ENCODE measurements at places on chromosomes 6 and 20. TPM values are rescaled to one million over a fixed set of nuclear protein-coding genes. Genes with fewer than 3 reads are reported as not detected.

DNA sequence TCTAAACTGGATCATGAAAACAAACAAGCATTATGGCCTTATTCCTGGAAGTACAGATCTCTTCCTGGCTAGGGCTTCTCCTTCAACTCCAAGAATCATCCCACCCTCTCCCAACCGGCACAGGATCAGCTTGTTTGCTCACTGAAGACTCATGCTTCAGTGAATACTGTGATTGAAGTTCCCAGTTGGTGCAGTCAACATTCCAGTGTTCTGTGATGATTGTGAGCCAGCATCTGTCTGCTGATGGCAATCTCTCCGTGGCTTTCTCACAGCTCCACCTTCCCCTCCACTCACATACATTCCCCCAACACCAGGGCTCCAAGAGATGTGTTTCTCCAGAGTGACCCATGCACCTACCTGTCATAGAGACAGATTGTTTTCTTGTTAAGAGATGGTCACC, 421.3 kb upstream of the BTBD3 start:
- peak; percentile 79 for DNase-seq

- DNase-seq, result no peak
These were observed 6.5 kb downstream of the PXDC1 start for GRCh38 chr6:3744901-3745470.

- DNase-seq, result no peak
These were observed 69.7 kb downstream of the PSMB1 start for GRCh38 chr6:170483413-170483812.

- peak; percentile 81 for DNase-seq
These were observed 49.4 kb downstream of the ERMARD start for GRCh38 chr6:169800668-169801395.

DNA sequence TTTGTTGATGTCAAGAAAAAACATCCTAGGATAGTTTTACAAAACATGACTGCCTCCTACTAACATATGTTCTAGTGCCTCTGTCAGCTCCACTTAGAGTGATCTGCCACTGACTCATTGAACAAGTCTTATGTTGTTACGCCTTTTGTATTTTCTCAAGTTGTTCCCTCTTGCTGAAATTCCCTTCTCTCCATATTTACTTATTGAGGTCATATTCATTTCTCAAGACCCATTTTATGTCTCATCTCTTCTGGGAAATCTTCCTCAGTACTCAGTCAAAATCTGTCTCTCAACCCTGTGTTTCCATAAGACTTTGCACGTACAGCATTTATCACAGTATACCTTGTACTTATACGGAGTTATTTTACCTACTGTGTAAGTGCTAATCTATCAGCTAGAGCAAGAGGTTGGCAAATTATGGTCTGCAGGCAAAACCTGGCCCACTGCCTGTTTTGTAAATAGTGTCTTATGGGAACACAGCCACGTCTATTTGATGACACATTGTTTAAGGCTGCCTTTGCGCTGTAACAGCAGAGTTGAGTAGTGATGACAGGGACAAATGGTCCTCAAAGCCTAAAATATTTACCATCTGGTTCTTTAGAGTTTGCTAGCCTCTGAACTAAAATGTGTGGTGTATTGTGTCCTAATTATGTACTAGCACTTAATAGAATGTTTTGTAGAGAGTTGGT, 83.4 kb downstream of the ADGRB3 start:
- no peak for DNase-seq

The C20orf144 gene
- not detected for total RNA-seq

The GPX6 gene
- total RNA-seq, result not detected
